NCI-H446 treated with DMSO at 0.1 percent for 48 hours (cell line): ENCODE measurements at places on chromosomes 5 and 9.
A peak's percentile ranks its signal among the peaks of the same experiment; 100 is the strongest.

DNA sequence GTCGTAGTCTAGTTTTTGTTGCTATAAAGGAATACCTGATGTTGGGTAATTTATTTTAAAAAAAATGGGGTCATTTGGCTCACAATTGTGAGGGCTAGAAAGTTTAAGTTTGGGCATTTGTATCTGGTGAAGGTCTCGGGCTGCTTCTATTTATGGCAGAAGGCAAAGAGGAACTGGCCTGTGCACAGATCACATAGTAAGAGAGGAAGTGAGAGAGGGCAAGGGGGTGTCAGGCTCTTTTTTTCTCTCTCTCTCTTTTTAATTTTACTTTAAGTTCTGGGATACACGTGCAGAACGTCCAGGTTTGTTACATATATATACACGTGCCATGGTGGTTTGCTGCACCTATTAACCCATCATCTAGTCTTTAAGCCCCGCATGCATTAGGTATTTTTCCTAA lies 453.3 kb downstream of the DIRAS2 start:
- no peak for DNase-seq

GRCh38 chr9:4939118-4939561 lies 45.9 kb upstream of the JAK2 start:
- no peak for DNase-seq

GRCh38 chr5:96602776-96603175 lies 59.4 kb upstream of the CAST start:
- no peak for DNase-seq

DNA sequence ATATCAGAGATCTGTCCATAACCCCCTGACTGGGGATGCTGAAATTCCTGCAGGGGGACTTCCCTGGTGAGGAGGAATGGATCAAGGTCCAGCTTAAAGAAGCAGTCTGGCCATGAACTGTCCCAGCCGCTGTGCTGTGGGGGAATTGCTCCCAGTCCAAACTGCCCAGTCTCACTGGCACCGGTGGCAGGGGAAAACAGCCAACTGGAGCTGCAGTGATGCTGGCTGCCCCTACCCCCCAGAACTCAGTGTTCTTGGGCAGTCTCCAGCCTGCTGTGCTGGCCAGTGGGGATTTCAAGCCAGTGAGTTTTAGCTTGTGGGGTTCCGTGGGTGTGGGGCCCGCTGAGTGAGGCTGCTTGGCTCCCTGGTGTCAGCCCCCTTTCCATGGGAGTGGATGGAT lies 306.5 kb upstream of the RPS23 start:
- DNase-seq = no peak

DNA sequence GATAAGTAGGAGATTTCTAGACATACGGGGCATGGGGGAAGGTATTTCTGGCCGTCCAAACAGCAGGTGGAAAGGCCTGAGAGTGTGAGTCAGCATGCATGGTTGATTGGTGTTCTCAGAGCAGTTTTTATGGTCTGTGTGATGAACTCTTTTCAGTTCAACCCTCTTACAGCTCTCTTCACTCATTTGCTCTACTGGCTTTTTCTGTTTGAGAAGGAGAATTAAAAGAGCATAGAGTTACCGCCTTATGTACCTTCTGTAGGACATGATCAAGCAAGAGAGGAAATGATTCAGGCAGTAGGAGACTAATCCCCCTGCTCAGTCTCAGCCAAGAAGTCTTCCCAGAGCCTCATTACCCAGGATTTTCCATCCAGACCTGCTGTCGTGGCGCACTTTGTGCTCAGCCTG lies 92.4 kb downstream of the PRDM6 start:
- DNase-seq = peak; percentile 59

DNA sequence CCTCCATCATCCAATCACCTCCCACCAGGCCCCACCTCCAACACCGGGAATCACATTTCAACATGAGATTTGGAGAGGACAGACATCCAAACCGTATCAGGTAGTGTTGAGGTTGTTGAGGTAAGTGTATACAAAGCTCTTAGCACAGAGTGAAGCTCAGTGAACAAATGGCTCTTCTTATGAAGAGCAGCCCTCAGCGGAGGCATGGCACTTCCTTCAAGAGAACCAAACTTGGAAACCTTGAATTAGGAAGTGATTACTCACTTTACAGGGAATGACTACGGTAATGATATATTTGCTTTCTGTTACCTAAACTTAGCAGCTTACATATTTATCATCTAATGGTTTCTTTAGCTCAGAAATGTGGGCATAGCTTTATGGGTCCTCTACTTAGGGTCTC lies 92.8 kb downstream of the IQGAP2 start:
- no peak for DNase-seq

DNA sequence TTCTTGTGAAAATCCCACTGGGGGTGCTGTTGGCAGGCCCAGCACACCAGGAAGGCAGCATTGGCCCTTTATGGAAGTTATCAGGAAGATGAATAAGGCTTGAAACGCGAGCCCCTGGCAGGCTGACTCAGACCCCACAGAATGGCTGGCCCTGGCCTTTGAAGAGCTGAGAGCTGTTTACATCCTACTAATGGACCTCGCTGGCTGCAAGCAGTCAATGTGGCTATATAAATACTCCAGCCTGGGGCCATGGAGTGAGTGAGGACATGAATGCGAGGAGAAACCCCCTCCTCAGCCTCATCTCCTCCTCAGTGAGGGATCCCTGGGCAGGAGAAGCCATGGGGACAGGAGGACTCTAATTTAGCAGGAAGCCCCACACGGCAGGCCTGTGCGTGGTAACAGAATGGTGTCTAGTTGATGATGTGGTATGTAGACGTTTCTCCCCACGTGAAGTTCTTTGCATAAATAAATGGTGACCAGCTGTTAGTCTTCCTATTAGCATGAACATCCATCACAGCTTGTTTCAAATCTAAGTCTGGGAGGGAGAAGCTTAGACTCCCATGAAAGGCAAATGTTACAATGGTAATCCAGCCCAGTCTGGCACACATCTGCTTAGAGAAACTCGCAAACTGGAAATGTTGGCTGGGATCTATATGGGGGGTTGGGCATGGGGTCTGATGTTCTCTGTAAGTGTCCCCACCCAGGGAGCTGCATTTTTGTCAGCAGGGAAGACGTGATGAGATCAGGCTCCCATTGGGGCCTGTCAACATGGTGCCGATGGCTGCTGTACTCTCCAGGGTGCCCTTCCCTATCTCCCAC lies 175.1 kb upstream of the PITX1 start:
- DNase-seq = peak; percentile 63

GRCh38 chr5:35371951-35372426 lies 141.7 kb upstream of the PRLR start:
- peak; percentile 20 for DNase-seq

- no peak for DNase-seq
These were observed 31.0 kb downstream of the CAMK4 start for GRCh38 chr5:111255169-111255568.

GRCh38 chr9:96524045-96524444 lies 74.1 kb downstream of the HABP4 start:
- DNase-seq = no peak

- no peak for DNase-seq
These were observed 18.3 kb upstream of the RXRA start for GRCh38 chr9:134307674-134308638.

GRCh38 chr5:36403632-36404311 lies 102.1 kb upstream of the RANBP3L start:
- DNase-seq = no peak

DNA sequence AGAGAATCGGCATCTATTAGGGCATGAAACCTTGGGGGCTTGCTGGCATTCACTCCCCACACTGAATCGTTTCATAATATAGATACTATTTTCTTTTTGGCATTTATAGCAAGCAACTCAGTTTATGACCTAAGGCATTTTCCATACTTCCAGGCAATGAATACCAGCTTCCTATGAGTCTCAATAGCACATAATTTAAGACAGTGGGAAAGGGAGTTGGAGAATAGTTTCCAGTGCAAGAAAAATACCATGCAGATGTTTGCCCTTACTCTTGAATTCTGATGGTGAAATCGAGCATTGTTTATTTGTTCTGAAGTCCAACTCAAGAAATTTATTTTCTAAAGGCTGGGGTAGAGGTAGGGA lies 175.8 kb upstream of the KLF9 start:
- DNase-seq = no peak

DNA sequence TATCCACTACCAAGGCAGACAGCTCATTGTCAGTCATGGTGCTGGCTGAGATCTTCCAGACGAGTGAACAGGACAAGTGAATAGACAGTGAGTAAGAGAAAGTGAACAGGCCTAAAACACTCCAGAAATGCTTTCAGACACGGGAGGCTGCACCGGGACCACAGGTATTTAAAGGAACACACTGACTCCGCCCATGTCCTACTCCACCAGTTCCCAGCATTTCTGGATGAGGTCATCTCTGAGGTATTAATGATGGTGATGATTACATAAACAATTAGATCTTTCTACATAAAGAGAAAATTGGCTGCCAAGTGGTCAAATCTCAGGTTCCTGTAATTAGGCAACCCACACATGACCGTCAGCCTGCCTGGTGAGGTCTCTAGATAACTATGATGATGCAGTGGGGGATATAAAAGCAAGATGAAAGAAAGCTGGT lies at the start of gene ACTBL2:
TSS of gene ACTBL2 (minus strand) at position 141 of the 436 bp plus-strand sequence. CDS start at position 37, 104 bp downstream.
- no peak for DNase-seq

GRCh38 chr5:169913479-169913878 lies 66.8 kb downstream of the INSYN2B start:
- DNase-seq = no peak

DNA sequence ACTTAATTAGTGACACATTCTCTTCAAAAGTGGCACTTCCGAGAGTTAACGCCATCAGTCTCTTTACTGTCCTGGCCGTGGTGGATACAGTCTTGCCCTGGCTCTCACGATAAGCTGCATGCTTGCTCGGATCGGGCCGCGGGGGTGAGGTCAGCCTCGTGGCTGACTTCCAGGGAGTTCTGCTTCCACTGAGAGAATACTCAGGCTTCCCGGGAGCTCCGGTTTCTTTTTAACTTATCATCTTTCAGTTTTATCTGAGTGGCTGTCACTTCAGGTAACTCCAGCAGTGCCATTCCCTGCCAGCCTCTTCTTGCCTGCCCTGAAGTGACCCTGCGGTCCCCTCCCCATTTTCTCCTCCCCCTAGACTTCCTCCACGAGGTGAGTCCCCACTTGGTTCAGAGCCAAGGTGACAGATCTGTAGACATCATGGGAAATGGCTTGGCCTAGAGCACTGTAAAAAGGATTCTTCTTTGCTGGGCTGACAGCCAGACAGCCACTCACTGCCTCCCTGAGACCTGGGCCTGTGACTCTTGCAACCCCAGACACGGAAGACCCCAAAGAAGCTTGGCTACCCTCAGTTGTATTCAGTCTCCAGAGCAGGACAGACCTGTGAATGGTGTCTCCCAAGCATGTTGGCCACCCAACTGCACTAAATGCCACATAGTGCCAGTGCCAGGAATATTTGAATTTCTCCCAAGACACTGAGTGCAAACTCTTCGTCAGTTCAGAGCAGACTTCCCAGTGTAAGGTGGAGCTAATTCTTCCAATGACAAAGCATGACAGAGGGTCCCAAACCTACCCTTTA lies 95.1 kb downstream of the DAPK1 start:
- no peak for DNase-seq

GRCh38 chr5:161190086-161190485 lies 338.1 kb upstream of the ATP10B start:
- no peak for DNase-seq

DNA sequence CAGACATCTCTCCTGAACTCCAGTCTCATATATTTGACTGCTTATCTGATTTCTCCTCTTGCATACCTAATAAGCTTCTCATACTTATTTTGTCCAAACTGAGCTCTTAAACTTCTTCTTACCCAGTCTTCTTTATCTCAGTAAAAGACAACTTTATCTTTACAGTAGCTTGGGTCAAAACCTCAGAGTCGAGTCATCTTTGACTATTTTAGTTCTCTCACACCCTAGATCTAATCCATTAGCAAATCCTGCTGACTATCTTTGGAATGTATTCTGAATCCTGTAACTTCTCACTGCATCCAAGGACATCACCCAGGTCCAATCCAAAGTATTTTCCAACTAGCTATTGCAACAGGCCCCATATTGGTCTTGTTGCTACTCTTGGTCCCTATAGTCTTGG lies 11.8 kb upstream of the JAK2 start:
- no peak for DNase-seq

DNA sequence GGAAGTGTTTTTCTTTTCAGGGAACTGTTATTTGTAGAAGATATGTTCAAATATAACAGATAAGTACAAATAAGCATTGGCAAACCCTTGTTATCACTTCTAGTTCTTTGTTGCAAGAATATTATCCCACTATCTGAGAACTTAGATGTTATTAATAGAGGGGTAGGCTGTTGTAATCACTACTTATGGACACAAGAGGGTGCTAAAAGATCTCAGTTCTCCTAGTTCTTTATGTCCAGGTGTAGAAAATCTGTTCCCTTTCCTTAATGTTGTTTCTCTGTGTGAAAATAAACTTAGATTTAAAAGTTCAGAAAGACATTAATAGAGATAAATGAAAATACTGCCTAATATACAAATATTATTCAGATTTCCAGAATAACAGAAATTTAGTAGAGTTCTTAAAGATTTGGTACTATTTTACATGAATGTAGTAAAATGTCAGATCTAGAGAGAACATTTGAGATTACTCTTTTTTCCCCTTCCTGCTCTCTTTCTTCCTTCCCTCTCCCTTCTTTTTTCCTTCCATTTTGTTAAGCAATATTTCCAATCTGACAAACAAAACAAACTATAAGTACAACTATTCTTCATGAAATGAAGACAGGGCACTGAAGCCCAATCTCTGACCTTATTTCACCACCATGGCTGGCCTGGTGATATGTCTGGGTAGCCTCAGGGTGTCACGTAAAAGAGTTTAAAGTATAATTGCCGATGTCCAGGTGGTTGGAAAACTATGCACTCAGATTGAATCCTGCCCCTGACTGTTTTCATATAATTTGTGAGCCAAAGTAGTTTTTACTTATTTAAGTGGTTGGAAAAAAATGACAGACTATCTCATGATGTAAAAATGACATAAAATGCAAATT lies 43.6 kb upstream of the C5orf46 start:
- no peak for DNase-seq

- no peak for DNase-seq
These were observed 157.6 kb upstream of the CCNH start for GRCh38 chr5:87570366-87570765.

DNA sequence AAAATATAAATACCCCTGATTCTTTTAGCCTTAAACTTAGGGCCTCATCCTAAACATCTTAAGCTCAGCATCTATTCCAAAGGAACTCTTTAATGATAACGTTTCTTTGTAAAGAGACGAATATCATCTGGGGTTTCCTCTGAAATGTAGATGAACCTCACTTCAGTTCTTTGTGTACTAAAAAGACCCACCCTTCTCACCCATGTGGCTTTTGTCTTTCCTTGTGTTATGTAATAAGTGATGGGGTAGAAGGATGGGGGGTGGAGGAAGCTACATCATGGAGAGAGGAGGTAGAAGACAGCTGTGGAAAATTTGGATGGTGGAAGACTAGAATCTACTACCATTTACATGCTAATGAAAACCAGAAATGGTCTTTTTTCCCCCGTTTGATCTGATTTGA lies 111.0 kb downstream of the NDUFS4 start:
- no peak for DNase-seq

DNA sequence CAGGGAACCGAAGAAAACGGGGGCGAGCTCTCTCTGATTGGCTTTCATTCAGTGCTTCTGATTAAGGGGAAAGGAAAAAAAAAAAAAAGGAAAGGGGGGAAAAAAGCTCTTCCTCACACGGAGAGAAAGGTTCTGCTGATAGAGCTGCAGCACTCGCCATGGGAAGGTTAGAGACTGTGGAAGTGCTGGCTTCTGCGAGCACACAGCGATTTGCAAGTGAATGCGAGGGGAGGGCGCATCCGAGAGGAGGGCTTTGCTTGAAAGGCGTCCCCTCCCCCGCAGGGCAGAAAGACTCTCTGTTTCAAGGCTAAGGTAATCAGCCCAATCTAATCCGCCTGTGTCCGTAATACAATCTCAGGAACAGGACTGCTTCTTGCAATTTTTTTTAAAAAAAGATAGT lies at the start of gene CDH10:
TSS of gene CDH10 (minus strand) at position 218 of the 400 bp plus-strand sequence. CDS start 51,488 bp downstream, outside the sequence.
- no peak for DNase-seq

- peak; percentile 48 for DNase-seq
These were observed 800 bp upstream of the KCNN2 start for GRCh38 chr5:114360816-114361723.
